ENCODE measurements at places on chromosomes 5 and 9.

- no peak for DNase-seq
These were observed 53.6 kb downstream of the FBXO4 start for GRCh38 chr5:41978676-41979075.

DNA sequence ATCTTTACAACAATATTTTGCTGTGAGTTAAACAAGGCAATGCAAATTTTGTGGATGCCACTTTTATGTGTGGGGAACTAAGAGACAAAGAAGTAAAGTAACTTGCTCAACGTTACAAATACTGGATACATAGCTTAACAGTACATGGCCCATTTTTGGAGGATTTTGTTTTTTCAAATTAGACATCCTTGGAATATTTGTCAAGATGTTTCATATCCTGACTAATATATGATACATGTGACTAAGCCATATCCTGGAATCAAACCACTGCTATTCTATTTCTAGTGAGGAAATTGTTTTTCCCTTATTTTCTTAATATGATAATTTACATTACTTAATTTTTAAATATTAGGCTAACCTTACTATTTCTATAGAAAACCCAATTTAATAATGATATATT is 529.8 kb downstream of the DMRTA1 start:
- DNase-seq, result no peak

DNA sequence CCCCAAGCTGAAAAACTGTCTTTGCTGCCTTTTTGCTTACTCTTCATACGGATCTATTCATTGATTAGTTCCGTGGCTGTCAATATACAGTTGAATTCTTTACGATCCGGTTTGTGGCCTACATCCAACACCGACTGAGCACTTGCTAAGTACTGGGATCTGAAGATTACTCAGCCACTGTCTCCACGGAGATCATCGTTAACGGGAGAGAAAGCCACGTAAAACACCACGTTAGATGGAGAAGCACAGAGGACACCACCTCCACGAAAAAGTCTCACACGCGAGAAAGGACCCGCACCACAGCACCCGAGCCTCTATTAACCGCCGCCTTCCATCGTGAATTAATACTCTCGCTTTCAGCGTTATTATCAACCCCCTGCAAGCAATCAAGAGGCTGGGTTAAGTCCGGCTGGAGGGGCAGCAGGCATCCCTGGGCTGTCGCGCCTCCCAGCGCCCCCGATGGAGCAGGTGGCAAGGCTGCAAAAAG is 650 bp downstream of the ELP1 start:
- no peak for DNase-seq

- DNase-seq, result no peak
These were observed 18.9 kb downstream of the RALGPS1 start for GRCh38 chr9:126933334-126933980.

GRCh38 chr9:113160571-113160970 is 9.8 kb downstream of the SLC31A2 start:
- no peak for DNase-seq

- DNase-seq, result no peak
These were observed 66.4 kb downstream of the RETREG1 start for GRCh38 chr5:16550316-16550952.

DNA sequence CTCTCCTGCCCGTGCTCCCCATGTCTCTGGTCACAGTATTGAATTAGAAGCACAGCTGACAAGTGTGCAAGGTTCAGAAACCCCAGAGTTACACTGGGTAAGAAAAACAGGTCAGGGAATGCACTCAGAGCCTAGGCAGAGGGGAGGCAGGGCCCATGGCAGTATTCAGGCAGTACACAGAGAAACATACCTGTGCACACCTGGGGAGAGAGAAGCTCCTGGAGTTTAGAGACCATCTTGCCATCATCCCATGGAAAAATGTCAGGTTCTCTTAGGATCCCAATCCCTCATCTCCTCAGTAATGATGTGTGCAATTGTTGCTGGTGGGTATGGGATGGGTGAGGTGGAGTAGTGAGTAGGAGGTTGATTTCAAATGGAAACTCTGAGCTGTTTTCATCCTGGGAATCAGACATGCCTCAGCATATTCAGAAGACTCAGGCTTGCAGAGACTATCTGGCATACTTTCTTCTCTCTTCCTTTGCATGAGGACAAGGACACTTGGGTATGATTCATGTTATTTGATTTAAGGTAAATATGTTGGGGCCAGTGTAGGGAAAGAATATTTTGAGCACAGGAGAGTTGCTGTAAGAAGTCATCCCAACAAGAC is 228.5 kb downstream of the ESM1 start:
- DNase-seq, result no peak

- DNase-seq, result no peak
These were observed 1.9 kb downstream of the FBXO10 start for GRCh38 chr9:37574241-37574721.

GRCh38 chr9:133692364-133692985 is 45.7 kb downstream of the SARDH start:
- no peak for DNase-seq

GRCh38 chr5:159947708-159948358 is 31.6 kb downstream of the ADRA1B start:
- DNase-seq, result no peak

- no peak for DNase-seq
These were observed 71.1 kb downstream of the COL27A1 start for GRCh38 chr9:114226246-114227055.

- DNase-seq, result no peak
These were observed 822.5 kb downstream of the PTPRD start for GRCh38 chr9:9790216-9790872.

- DNase-seq, result no peak
These were observed 48.4 kb upstream of the APC start for GRCh38 chr5:112689155-112689909.

- DNase-seq, result no peak
These were observed 157.0 kb downstream of the FAM114A2 start for GRCh38 chr5:153881687-153882086.

DNA sequence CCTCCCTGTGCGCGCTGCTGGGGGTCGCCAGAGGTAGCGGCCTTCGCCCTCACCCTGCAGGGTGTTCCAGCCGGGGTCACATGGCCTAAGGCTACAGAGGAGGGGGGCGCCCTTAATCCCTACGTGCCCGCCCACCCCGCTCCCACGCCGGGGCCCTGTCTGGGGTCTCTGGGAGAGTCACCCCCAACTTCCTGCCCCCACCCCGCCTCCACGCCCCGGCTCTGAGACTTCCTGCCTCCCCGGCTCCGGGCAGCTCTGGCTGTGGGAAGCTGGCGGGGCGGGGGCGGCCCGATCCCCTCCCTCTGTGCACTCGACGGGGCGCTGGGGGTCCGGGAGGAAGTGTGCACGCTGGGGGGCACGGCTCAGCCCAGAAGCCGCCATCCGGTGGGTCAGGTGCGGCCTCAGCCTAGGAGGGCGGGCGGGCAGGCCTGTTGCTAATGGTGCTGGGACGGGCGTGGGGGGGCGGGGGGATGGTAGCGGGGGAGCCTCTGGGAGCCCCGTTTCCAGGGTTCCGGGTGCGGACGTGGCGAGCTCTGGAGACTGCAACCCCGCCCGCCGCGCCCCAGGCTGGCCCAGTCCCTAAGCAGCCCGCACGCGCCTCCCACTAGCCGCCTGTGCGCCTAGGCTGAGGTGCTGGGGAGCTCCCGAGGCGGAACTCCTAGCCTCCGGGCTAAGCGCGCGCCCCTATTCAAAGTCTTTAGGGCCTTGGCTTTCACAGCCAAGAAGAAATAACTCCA is 61.6 kb downstream of the CXXC5 start:
- no peak for DNase-seq

DNA sequence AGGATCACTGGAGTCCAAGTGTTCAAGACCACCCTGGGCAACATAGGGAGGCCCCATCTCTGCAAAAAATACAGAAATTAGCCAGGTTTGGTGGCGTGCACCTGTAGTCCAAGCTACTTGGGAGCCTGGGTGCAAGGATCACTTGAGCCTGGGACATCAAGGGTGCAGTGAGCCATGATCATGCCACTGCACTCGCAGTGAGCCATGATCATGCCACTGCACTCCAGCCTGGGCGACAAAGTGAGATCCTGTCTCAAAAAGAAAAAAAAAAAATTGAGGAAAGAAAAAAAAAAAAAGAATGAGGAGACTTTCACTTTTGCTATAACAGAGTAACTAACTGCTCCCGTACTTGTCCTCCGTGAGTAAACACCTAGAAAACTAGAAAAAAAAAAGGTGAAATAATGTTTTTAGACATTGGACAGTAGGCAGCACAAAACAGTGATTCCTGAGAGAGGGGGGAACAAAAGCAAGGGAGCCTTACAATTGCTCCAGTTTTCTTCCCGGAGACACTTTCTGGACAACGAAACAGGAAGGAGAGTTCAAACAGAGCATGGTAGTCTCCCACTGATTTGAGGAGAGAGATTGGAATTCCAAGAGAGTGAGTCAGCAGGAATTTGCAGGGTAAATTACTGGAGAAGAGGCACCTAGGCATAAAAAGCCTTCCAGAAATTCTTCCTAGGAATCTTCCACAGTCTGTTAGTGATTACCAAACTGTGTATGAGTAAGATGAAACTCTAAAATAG is 6.9 kb upstream of the ZBTB5 start:
- DNase-seq, result no peak

GRCh38 chr5:173972607-173972924 is 16.4 kb upstream of the C5orf47 start:
- DNase-seq, result no peak

- no peak for DNase-seq
These were observed 483.4 kb upstream of the NUDT12 start for GRCh38 chr5:104045987-104046386.

GRCh38 chr5:151700296-151700695 is 13.6 kb upstream of the SPARC start:
- no peak for DNase-seq

- DNase-seq, result no peak
These were observed 148.0 kb downstream of the ERCC6L2 start for GRCh38 chr9:96023486-96023885.

- no peak for DNase-seq
These were observed 1.6 kb downstream of the FER start for GRCh38 chr5:108749128-108749861.

DNA sequence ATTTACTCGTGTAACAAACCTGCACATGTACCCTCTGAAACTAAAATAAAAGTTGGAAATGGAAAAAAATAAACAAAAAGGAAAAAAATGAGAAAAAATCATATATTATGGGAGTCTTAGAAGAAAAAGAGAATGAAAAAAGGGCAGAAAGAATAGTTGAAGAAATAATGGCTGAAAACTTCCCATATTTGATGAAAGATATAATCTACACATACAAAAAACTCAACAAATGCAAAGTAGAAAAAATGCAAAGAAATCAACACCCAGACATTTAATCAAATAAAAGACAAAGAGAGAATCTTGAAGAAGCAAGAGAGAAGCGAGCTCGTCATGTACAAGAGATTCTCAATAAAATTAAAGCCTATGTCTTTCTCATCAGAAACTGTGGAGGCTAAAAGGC is 73.8 kb downstream of the SLC25A46 start:
- no peak for DNase-seq

- no peak for DNase-seq
These were observed 43.1 kb downstream of the HABP4 start for GRCh38 chr9:96492993-96493531.

DNA sequence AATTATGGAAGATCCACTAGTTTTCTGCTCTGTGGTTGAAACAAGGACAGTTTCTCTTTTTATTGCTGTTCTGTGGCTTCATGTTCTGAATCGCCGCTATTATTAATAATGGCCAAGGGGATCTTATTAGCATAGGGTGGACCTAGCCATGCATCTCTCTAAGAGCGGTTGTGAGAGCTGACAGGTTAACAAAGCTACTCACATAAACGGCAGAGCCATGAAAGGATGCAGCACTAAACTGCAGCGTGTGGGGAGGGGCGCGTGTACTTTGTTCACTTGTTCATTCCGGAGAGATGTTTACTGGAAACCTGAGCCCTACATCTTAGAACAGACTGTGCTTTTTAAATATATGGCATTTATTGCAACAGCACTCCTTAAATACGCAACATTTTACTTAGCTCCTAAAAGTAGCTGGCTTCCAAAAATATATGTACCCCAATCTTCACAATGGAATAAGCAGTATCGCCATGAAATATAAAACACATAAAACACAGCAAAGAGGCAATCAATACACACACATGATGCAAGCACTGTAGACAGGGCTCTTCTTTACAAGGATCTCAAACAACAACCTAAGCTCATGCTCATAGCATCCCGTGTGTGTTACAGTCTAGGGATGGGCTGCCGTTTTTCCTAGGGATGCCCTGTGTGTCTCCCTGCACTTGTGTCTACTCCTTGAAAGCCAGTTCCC is 424.6 kb downstream of the MED10 start:
- no peak for DNase-seq

DNA sequence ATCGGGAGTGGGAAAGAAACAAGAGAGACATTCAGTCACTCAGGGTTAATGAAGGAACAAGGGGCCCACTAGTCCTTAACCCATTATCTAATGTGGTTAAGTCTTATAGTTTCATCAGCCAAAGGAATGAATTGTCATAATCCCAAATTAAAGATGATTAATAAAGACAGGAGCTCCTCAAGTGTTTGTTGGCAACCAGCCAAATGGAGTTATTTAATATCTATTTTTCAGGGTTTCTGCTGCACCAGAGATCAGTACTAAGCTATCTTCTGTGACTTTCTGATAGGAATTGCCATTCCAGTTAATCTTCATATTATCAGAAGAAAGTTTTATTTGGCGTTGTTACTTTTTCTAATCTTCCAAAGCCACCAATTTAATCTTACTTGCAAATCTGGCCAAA is 34.0 kb upstream of the FCHO2 start:
- no peak for DNase-seq

DNA sequence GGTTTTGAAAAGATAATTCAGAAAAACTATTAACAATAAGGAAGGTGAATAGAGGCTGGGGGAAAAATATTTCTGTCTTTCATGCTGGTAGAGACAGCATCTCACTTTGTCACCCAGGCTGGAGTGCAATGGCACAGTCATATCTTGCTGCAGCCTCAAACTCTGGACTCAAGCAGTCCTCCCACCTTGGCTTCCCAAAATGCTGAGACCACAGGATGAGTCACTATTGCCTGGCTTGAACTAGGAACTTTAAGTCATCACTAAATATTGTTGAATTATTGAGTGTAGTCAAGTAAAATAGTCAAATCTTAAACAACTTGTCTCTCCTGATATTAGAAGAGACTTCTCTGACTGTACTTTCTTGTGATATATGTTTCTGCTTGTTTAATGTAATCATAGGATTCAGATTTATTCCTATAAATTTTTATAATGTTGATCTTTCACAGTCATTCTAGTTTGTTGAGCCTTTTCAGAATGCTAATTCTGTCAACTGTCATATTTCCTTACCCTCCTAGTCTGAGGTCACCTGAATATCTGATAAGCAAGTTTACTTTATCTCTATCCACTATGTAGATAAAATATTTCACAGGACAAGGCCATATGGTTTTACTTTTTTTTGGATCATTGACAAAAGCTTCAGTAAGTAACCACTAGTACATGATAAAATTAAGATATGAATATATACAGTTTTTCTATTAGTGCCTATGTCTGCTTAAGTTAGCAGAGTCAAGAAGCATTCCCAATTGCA is 1696.5 kb downstream of the MAT2B start:
- no peak for DNase-seq
